ENCODE measurements at places on chromosomes 2 and 18.

DNA sequence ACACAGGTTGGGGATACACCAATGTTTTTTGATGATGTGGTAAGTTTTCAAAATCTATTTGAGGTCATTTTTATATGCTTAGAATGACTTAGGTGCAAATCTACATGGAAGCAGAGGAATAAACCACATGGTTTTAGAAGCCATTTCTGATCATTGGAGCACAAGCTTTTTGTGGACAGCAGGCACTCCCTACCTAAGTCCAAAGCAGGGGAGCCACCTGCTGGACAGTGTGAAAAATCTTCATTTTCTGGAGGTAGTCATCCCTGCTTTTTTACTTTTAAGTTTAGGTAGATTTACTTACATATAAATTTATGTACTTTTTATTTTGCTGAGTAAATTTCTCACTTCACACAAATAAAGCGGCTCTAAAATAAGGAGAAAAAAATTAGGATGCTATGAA, 323.2 kb downstream of the PLCL1 start:
- no peak for DNase-seq

- DNase-seq, result no peak
Observed at GRCh38 chr2:223642506-223642905, 40.3 kb upstream of the SCG2 start.

DNA sequence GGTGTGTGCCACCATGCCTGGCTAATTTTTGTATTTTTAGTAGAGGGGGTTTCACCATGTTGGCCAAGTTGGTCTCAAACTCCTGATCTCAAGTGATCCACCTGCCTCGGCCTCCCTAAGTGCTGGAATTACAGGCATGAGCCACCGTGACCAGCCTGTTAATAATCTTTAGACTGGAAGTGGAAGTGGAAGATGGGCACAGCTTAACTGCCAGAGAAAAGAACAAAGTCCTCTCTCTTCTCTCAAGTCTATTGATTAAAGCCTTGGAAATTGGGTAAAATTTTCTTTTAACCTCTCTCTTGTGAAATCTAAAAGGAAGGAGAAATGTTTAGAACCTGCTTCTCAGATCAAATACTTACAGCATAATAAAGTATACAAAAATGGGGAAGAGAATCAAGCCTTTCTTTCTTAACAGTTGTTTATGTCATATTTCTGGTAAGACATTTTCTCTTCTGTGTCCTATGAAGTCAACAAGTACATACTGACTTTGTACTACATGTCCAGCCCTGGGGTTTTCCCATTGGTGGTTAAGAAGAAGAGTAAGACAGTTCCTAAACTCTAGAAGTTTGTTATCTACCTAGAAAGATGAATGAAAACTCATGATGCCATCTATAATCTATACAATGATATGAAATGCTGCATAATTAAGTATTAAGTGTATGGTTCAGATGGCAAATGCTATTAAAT, 4.6 kb downstream of the TMEM169 start:
- DNase-seq, result no peak

DNA sequence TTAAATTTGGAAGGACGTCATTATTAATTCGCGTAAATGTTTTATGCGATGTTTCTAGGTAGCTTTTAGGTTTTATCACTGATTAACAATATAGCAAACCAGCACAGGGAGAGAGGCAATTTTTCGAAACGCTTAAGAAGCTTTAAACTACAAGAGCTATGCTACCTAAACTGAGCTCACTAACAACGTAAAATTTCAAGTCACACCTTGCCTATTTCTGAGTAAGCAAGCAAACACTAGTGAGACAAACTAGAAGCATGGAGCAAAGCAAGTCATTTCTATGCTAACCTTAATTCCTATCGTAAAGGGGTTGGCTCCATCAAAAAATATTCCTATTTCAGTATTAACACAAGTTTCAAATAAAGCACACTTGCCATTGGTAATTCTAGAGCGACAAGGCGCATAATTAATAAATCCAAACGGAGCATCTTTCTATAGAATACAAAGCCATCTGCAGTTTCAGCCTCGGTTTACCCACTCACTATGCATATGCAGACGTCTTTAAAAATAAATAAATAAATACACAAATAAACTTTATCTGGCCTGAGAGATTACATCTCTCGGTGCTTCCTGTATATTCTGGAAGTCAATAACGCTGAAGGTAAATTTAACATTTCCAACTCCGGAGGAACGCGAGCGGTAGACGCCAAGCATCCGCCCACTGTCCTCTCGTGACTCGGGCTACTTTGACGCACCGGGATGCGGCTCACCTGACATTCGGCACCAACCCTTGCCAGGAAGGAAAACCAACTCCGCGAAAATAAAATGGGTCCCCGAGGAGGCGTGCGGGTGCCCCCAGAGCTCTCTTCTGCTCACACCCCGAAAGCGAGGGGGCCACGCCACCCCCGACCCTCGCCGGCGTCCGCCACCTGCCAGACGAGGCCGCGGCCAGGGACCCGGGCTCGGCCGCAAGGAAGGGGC, 947 bp downstream of the ITSN2 start:
- DNase-seq, result no peak

DNA sequence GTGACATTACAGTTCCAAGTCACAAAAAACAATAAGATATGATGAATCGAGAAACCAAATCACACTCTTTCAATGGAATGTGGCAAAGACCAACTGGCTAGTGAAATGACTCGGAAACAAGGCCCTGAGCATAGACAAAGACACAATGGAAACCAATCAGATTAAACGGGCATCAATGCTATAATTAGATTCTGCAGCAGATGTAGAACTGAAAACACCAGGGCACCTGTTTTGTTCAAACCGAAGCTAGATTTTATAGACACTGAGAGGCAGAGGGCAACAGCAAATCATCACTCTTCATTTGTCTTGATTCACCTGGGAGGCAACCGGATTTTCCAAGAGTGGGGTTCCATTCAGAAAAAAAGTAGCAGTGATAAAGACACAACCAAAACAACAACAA, 92.8 kb upstream of the BARD1 start:
- no peak for DNase-seq

- no peak for DNase-seq
Observed at GRCh38 chr2:133518700-133519344, 49.4 kb downstream of the NCKAP5 start.

DNA sequence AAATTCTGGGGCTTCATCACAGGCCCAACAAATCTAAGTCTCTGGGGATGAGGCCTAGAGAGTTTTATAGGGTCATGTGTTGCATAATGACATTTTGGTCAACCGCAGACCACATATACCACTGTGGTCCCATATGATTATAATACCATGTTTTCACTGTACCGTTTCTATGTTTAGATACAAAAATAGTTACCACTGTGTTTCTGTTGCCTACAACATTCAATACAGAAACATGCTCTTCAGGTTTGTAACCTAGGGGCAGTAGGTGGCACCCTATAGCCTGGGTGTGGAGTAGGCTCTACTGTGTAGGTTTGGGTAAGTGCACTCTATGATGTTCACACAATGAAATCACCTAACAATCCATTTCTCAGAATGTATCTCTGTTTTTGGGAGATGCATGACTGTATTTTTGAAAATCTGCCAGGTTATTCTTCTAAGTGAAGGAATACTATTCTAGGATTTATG, 485.2 kb downstream of the PTPRM start:
- no peak for DNase-seq

DNA sequence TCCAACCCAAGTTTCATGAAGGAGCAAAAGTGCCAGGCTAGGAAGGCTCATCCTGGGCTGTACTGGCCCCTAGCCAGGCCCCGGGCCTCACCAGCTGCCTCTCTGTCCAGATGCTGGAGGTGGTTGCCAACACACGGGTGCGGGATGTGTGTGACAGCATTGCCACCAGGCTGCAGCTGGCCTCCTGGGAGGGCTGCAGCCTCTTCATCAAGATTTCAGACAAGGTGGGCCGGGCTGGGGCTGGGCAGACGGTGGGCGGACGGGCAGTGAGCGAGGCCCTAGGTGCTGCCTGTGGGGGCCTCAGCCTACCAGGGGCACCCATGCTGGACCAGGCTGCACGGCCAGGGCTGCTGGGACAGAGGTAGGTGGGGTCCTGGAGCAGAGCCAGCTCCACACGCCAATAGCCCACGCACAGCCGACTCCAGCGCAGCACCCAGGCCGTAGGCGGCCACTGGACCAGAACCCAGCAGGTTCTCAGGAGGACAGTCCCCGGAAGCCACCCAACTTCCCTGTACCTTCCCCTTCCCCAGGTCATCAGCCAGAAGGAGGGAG, 11.8 kb upstream of the GPR17 start:
- no peak for DNase-seq

- DNase-seq, result no peak
Observed at GRCh38 chr2:196630531-196630930, 9.0 kb upstream of the CCDC150 start.

DNA sequence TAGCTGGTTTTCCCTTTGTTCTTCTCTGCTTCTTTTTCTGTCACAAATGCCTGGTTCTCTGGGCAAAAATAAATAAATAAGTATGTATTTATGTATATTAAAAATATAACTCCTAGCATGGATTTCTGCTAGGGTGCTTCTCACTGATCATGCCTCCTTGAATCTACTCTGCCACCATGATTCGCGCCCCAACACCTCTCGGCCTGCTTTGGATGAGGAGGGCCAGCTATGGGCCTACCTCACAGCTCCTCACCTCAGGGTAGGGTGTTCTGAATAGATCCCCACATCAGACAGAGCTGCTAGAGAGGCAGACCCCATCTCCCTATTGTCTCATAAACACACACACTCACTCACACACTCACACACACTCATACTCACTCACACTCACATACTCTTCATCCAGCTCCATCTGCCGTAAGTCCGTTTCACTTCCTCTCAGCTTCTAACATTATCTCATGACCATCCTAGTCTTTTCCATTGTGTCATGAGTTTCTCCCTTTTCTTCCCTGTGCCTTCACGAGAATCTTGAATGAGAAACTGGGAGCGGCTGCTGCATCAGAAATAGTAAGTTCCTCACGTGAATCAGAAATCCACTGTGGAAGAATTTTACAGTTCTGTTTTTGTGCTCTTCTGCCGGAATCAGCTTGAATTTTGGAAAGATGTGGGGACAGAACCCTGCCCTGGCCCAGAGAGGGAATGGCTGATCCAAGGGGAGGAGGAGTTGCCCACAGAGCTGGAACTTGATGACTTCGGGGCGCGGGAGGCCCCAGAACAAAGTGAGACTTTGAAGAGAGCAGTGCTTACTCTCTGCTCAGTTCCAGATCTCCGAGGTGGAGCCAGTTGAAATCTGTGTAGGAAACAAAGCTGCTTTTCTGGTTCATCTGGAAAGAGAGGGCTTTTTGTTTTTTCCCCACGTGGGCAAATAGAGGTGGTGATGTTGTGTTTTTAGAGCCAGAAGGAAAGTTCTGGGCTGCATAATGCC, 20.9 kb downstream of the ANXA4 start:
- no peak for DNase-seq

GRCh38 chr2:122873951-122874350, 1118.5 kb downstream of the TSN start:
- no peak for DNase-seq

DNA sequence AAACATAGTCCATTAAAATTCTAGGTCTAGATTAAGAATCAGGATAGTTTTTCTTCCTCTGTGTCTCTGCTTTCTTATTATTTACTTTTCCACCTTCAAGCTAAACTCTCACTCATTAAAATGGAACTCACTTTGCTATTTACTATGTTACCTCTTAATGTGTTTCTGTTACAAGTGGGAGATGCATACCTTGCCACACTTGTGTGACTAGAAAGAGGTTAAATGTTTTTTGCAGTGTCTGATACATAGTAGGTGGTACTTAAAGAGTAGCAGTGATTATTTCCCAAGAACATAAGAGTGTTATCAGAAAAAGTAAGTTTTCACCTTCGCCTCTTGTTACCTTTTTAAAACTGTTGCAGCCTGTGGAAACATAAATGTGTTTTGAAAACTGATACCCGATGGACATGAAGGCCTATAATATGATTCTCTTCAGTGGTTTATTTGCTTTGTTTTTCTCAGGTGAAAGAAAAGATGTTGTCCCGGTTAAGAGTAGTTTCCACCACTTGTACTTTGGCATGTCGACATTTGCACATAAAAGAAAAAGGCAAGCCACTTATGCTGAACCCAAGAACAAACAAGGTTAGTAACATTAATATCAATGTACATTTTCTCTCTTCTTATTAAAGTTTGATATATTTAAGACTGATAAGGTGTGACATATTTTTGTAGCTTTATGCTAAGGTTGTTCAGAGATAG, 16.6 kb downstream of the ME2 start:
- DNase-seq, result no peak

DNA sequence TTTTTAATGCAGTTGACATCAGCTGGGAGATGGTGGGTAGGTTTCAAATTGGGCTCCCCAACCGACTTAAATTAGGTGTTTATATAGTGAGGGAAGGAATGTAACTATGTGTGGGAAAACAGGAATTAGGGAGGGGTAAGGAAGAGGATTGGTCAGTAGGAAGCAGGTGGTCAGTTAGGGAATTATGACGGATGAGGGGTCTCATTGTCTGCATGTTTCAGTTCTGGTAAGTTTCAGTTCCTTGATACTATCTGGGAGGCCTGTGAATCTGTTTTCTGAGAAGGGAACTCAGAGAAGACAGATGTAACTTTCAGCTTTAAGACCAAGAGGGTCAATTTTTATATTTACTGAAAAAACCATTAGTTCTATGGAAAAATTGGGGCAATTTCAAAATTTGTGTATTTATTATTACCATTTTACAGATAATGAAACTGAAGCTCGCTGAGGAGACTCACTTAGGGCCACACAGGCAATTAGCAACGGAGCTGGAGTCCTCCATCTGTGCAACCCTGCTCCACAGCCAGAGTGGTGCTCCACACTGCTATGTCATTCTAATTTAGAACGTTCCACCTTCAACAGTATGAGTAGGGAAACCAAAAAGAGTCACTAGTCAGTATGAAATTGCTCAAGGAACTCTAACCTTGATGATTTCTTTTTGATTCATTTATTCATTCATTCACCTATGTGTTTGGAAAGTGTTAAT, 36.0 kb upstream of the CCDC195 start:
- no peak for DNase-seq

DNA sequence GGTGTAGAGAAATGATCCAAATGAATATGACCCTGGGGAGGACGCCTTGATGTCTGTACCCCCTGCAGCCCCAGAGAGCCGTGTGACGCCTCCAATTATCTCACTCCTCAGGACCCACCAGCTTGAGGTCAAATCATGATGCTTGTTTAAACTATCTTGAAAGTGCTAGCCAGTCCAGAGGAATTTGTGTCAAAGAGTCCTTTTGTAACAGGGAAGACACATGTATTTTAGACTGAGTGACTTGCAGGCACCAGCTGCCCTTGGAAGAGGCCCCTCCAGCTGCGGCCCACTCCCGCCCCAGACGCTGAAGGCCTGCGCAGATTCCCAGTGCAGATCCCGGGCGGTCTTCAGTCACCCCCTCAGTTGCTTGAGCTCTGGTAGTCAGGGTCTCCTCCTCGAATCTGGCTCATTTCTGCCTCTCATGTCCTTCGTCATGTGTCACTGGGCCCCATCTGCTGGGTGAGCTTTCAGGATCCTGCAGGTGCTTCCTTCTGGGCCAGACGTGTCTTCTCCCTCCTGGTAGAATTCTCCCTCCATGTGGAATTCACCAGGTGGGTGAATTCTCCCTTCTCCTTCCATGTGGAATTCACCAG, 77.4 kb downstream of the RNF144A start:
- DNase-seq, result no peak

DNA sequence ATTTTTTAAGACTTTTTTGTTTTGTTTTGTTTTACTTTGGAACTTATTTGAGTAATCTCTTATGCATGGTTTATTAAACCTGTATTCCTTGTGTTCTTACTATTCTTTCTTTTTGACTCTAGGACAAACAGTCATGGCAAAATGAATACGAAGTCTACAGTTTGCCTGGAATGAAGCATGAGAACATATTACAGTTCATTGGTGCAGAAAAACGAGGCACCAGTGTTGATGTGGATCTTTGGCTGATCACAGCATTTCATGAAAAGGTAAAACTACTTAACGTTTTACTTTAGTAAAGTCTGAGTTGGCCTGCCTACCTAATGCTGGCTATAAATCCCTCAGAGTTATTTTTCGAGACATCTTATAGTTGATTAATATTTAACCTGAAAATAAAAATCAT, 72.3 kb downstream of the ACVR2A start:
- DNase-seq, result no peak
